Brain pericyte (primary cell): ENCODE measurements at places on chromosomes 13 and 19.

GRCh38 chr19:7595466-7596133, at the start of gene CAMSAP3:
CAMSAP3 (plus strand) TSS chr19:7595863; CDS start chr19:7596003, 140 bp downstream.
- DNase-seq, result no peak

- no peak for DNase-seq
Measured at GRCh38 chr13:50531917-50532899, 311.3 kb downstream of the DLEU7 start.

DNA sequence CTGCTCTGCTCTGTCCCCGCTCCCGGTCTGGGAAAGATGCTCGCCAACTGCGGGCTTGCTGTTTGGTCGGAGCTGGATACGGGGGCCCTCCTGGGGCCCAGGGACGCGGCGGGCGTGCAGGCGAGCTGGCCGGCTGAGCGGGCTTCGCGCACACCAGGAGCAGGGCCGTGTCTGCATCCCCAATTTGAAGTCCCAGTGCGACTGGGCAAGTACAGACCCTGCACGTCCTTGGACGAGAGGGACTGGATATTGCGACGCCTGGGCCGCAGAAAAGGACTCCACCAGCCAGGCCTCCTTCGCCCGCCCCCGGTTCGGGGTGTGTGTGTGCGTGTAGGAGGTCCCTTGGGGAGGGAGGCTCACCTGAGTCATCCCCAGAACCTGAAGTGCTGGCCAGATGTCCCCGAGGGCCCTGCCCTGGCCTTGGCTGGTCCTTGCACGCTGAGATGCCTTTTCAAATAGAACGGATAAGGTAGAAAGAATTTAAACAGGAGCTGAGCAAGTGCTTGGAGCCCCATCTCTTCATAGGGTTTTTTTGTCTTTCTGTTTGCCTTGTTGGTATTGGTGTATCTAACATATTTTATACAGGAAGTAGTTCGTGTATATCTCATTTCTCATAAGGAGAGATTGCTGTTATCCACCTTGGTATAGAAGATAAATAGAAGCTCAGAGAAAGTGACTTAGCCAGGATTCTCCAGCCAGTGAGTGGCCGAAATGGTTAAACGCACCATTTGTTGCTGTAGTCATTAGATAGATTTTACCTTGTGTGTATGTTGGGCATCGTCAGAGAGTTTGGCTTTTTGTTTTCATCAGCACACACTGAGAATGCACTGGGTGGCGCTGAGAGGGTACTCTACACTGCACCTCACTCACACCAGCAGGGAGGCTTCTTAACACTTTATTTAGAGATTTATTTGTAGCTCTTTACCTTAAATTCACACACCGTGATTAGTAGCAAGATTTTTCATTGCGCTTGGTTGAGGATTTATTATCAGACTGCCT, 1.1 kb downstream of the NAXD start:
- DNase-seq, result no peak

- DNase-seq, result no peak
Measured at GRCh38 chr19:19937403-19937802, 36.7 kb downstream of the ZNF93 start.

DNA sequence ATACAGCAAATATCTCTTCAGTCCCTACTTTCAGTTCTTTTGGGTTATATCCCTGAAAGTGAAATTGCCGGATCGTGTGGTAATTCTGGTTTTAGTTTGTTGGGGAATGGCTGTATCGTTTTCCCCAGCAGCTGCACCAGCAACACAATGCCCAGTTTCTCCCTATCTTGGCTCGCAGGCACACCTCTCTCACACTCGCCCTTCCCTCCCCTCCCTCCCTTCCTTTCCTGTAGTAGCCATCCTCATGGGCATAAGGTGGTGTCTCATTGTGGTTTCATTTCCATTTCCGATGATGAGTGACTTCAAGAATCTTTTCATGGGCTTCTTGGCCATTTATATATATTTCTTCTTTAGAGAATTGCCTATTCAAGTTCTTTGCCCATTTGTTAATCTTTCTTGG, 8.6 kb upstream of the GPR18 start:
- DNase-seq, result no peak

DNA sequence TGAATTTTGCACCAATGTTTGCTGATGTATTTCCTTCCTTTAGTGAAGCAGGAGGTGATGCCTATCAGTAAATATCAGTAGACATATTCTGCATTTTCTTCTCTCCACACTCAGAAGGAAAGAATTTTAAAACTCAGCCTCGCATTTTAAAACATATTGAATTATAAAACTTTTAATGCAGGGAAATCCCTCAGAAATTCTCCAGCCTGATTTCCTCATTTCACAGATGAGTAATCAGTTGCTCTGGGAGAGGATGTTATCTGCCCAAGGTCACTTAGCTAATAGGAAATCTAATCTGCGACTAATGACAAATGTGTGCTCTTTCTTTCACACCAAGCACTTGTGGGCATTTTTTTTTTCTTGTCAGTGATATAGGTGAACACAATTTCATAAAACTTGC, 320.6 kb downstream of the ITGBL1 start:
- DNase-seq, result no peak

- no peak for DNase-seq
Measured at GRCh38 chr19:48560095-48560530, 8.1 kb downstream of the SULT2B1 start.

- DNase-seq, result no peak
Measured at GRCh38 chr13:101211261-101211660, 205.0 kb downstream of the NALCN start.

- no peak for DNase-seq
Measured at GRCh38 chr13:29624997-29625396, 29.5 kb upstream of the SLC7A1 start.

GRCh38 chr19:19297759-19298158, 22.6 kb downstream of the SUGP1 start:
- DNase-seq, result no peak

DNA sequence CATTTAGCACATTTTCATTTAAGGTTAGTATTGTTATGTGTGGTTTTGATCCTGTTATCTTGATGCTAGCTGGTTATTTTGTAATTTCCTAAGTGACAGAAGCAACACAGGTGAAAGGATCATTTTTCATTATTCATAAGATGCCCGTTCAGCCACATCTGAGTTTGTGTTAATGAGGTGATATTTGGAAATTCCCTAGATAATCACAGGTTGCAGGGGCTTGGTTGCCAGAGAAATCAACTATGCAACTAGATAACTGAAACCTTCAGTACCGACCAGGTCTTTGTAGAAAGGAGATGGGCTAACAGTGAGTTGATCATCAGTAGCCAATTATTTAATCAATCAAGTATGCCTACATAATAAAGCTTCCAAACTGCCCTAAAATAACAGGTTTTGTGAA, 121.3 kb upstream of the UFM1 start:
- no peak for DNase-seq

DNA sequence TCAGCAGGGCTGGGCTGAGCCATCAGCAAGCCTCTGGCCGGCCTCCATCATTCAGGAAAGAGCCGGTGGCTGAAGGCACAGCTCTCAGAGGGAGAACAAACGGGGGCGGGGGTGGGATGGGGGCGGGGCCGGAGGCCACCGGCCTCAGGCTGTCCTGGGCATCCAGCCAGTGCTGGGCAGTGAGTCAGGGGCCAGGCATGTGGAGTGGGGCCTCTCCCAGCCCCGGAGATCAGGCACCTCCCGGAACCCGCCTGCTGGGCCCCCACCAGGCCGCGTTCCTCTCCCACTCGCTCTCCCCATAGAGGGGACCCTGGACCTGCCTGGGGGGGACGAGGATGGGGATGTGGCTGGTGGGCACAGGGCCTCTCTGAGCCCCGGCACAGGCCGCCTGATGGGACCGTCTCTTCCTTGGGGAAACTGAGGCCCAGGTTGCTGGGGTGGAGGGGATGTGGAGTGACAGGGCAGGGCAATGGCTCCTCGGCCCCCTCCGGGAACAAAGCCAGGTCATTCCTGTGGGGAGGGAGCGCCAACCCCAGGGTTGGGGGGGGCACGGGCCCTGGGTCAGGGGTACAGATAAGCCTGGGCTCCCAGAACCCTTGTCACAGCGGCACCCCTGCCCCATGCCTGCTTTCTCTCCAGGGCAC, 12.9 kb downstream of the SPC24 start:
- peak; percentile 76 for DNase-seq

- DNase-seq, result no peak
Measured at GRCh38 chr13:42603571-42603970, 29.6 kb downstream of the TNFSF11 start.

DNA sequence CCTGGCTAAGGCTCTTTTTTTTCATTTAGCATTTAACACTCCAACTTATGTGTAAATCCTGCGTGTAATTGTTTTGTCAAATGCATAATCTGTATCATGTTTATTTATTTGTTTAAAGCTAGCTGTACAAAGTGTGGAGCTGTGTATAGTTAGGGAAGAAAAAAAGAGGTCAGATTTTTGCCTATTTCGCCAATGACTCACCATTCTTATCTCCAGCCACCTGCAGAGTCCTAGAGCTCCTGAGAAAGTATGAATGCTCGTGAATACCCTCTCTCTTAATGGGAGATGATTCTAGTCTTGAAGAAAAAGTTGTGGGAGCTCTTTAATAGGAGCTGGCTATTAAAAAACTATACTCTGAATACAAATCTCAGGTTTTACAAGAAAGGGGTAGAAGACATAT, 778.8 kb upstream of the SLITRK5 start:
- DNase-seq, result no peak

GRCh38 chr13:105847527-105848291, 687.8 kb downstream of the EFNB2 start:
- DNase-seq, result no peak

DNA sequence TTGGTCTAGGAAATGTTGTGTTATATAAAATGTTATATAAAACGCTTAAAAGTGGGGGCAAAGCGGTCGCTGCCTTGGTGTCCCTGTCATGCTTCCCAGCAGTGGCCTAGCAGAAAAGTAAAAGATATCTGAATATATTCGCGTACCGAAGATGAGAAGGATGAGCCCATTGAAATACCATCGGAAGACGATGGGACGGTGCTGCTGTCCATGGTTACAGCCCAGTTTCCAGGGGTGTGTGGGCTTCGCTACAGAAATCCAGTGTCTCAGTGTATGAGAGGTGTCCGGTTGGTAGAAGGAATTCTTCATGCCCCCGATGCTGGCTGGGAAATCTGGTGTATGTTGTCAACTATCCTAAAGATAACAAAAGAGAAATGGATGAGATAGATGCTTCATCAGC, 110.9 kb upstream of the DIAPH3 start:
- no peak for DNase-seq

- no peak for DNase-seq
Measured at GRCh38 chr19:55781112-55781511, 12.2 kb downstream of the RFPL4AL1 start.

- DNase-seq, result no peak
Measured at GRCh38 chr13:41751734-41752445, 209.0 kb downstream of the VWA8 start.

GRCh38 chr13:109480011-109480955, 306.1 kb downstream of the IRS2 start:
- no peak for DNase-seq

GRCh38 chr13:75693227-75693626, 57.1 kb downstream of the LMO7 start:
- DNase-seq, result no peak

- no peak for DNase-seq
Measured at GRCh38 chr13:75251188-75251587, 230.8 kb downstream of the TBC1D4 start.

DNA sequence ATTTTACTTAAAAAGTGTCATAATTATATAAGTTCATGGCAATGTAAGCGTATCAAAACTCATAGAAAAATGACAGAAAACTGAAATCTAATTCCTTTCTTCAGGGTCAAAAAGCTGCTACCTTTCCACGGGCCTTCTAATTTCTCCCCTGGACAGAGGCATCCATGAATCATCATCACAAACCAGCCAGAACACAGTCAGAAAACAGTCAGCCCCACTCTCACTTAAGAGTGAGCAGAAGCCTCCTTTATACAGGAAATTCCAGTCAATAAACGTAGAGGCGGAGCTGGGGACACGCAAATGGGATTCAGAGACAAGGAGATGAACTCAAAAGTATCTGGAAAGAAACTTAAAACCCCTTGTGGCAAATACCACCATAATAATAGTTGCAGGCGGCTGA, 54.2 kb upstream of the ABCC4 start:
- no peak for DNase-seq

GRCh38 chr19:49436381-49437017, 4.8 kb downstream of the SLC17A7 start:
- no peak for DNase-seq

DNA sequence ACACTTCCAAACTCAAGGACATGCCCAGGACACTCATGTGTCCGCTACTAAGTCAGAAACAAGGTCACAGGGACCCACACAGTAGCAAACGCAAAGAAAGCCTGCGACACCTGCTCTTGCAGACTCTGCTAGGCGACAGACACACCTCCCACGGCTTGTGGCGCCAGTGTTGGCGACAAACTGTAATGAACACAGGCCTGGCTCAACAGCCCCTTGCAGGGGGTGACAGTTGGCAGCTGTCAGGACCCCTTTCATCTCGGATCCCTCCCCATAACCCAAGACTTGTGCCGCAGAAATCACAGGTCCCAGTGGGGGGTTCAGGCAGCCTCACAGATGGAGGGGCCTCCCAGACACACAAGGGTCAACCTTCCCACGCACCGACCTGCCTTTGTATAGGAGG, 364 bp downstream of the CKM start:
- DNase-seq, result no peak

- DNase-seq, result no peak
Measured at GRCh38 chr19:50877338-50877737, 4.1 kb downstream of the KLK2 start.

DNA sequence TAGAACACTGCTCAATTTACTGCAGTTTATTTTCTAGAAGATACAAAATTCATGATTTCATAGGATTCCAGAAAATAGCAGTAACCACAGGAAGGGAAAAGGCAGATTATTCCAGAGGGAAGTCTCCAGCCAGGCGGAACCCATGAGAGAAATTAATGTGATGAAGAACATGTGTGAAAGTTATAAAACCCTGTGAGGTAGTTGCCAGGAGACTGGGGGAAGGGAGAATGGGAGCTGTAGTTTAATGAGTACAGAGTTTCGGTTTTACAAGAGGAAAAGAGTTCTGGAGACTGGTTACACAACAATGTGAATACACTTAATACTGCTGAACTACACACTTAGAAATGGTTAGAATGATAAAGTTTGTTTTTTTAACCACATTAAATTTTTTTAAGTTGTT, 14.2 kb upstream of the PDX1 start:
- DNase-seq, result no peak

- DNase-seq, result no peak
Measured at GRCh38 chr13:31945202-31945961, 86.2 kb upstream of the FRY start.

GRCh38 chr19:55986487-55986886, at the start of gene NLRP5:
NLRP5 (plus strand) TSS chr19:55986775.
- DNase-seq, result no peak
